HFFc6 (cell line): ENCODE measurements at places on chromosomes 12 and 14. TPM values are rescaled to one million over a fixed set of nuclear protein-coding genes. Genes with fewer than 3 reads are reported as not detected.

The CD4 gene
- total RNA-seq = 0.11 TPM in 1 of 2 replicates, not detected in the other

The RTL1 gene
- not detected in 3 replicates for total RNA-seq

The P2RX7 gene
- total RNA-seq = 0.08 and 0.28 TPM in 2 replicates

The RAB2B gene
- total RNA-seq = 18.7 to 22.5 TPM (median 21.0 TPM) in 3 replicates

- DNase-seq = no peak
These were observed 74.2 kb downstream of the PPM1H start for GRCh38 chr12:62860501-62861411.

DNA sequence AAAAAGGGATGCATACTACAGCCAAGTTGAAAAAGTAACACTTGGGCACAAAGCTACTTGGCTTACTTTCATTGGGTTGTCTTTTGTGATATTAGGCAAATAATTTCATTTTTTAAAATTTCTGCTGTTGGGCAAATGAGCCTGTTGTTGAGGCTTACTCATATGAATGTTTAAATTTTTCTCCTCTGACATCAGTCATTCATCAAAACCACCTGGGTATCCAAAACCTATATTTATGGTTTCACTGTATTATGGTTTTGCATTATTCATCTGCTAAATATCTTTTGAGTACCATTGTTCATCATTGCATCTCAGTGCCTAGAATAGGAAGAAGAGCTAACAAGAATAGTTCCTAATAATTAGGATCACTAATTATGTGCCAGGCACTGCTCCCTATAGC, 28.1 kb downstream of the DYRK2 start:
- no peak for DNase-seq

DNA sequence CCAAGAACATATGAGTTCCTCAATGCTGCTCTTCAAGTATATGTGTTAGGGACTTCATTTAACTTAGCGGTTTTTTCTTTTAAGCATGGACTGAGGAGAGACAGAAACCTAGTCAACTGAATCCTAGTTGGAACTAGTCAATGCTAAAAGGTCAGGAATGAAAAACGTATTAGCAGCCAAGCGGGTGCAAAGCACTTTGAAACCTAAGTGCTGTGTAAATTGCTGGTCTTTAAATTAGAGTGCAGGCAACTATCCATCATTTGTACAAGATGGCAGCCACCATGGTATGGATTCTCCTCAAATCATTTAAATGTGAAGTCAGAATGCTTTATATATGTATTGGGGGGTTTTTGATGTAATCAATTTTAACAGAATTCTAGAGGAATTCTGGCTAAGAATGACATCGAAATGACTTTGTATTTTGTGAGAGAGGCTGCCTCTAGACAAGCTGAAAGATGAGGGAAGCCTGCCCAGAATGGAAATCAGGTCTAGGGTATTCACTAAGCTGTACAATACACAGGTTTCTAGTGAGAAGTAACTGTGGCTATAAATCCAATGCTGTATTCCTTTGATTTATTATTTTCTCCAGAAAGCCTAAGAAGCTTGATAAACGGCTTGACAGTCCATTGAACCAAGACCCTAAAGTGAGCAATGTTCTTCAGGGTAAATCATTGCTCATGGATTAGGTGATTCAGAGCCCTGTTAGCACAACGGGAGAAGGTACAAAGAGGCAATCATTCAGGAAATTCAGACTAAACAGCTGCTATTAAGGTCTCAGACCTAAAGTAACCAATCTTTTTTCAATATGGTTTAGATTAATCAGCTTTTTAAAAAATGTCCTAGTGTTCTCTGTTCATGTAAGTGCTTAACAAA, 198.8 kb downstream of the ANO2 start:
- no peak for DNase-seq

DNA sequence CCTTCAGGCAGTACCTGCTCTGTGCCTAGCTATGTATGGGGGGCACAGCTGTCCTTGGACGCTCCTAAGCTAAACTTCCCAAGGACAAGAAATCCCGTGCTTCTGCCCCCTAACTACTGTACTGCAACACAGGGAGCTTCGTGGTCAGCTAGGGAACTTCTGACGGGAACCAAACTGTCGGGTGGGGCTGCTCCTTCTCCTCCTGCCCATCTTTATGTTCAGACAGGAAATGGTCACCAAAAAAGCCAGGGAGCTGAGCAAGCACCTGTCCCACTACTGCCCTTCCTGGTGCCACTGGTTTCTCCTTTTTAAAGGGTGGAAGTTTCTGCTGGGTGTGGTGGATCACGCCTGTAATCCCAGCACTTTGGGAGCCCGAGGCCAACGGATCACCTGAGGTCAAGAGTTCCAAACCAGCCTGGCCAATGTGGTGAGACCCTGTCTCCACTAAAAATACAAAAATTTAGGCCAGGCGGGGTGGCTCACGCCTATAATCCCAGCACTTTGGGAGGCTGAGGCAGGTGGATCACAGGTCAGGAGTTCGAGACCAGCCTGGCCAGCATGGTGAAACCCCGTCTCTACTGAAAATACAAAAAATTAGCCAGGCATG, 26.6 kb downstream of the PXN start:
- DNase-seq = no peak

DNA sequence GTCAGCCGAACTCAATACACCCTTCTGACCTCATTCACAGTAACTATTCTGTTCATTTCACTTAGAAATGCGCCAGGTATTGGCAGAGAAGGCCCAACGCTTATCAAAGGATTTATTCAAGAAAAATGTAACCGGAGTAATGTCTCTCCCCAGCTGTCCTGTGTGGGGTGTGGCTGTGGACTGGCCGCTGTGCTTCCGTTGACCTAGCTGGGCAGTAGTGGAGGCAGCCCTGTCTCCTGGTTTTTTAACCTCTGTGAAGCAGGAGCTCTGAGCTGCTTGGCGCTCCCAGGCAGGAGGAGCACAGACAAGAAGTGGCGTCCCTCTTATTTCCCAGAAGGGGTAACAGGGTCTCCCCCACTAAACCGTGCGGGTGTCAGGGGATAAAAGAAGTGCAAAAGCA, 85.2 kb downstream of the ESR2 start:
- DNase-seq = no peak

- DNase-seq = no peak
These were observed 139.7 kb downstream of the KCNH5 start for GRCh38 chr14:62905566-62905965.

DNA sequence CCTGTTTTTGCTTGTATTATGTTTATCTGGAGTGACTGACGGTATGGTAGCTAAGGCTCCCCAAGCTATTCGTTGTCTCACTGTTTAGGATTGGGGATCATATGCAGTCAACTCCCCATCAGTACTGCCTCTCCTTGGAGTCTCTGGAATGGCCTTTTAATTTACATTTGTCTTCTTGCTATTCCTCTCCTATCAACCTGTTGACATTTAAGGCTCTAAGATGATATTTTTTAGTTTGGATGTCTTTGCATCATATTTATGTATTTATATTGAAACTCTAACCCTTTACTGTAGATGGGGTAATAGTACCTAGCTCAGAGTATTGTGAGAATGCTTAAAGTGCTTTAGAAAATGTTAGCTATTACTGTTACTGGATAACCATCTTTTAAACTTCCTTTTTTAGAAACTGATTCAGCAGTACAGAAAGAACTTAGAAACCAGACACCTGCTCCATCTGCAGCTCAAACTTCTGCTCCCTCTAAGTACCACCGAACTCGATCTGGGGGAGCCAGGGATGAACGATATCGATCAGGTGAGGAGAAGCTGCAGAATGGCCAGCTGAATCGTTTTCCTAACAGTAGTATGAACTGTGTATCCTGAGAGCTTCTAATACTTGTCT, 123.5 kb upstream of the ATF1 start:
- no peak for DNase-seq

DNA sequence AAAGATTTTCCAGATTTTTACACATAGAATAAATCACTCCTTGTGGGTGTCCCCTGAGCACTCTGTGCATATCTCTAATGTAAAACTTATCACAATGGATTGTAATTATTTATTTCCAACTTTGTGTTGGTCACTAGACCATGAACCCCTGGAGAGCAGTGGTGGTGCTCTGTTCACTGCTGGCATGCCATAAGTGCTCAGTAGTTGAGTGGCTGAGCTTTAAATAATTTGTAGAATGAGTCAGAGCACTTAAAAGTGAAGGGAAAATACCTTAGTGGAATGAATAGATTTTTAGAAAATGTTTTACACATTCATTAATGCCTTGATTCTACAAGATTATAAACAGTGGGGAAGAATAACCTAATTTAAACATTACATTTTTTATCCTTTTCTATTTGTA, 6.3 kb downstream of the MGAT4C start:
- no peak for DNase-seq

GRCh38 chr12:82473111-82473754, 114.9 kb downstream of the METTL25 start:
- no peak for DNase-seq

GRCh38 chr14:24196071-24197055, 1.1 kb upstream of the TM9SF1 start:
- DNase-seq = no peak
